ENCODE measurements at places on chromosomes 16 and 17.

DNA sequence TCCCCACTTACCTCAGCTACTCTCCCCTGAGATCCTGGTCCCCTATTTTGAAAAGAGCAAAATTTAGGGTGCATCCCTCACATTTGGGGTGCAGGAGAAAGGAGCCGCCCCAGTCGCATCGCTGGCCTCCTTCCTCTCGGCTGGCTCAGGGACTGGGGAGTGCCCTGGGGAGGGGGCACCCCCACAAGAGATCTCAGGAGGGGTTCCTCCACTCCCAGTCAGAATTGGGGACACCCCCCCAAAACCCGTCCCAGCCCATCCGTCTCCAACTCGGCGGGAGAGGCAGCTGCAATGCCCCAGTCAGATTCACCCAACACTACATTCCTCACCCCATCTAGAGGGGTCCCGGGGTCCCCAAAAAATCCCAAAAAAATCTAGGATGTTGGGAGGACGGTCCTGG is 3.5 kb upstream of the BCL6B start:
- no peak for DNase-seq

GRCh38 chr17:57612202-57613071 is 132.7 kb downstream of the CCDC182 start:
- no peak for DNase-seq

DNA sequence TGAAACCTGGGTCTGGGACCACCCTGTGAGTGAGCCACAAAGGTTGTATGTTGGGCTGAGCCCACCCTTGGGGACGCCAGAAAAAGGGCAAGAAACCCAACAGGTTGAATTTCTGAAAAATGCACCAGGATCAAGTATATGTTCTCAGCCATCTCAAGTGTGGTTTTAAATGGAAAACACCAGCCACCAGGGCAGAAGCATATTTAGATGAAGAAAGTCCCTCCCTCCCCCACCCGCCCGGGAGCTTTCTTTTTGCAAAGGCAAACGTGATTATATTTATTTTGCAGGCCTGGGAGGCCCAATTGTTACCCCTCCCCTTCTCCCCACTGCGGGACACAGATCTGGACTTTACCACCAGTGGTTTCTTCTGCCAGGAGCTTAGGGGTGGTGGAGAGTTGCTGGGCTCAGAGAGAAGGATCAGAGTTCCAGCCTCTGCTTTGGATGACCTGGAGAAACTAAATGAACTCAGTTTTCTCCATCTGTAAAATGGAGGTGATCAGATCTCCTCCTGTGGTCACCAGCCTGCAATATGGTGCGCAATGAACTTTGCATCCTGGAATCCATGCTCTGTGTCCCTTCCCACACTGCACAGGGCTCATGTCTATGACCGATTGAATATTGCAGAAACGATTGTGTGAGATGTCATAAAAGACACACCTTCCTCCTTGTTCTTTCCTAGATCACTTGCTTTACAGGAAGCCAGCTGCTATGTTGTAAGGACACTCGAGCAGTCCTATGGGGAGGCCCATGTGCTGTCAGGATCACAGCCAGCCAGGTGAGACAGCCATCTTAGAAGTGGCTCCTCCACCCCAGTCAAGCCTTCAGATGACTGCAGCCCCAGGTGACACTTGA is 21.0 kb upstream of the NGFR start:
- no peak for DNase-seq

- DNase-seq: no peak
Observed at GRCh38 chr17:32523017-32523680, 36.4 kb downstream of the CDK5R1 start.

DNA sequence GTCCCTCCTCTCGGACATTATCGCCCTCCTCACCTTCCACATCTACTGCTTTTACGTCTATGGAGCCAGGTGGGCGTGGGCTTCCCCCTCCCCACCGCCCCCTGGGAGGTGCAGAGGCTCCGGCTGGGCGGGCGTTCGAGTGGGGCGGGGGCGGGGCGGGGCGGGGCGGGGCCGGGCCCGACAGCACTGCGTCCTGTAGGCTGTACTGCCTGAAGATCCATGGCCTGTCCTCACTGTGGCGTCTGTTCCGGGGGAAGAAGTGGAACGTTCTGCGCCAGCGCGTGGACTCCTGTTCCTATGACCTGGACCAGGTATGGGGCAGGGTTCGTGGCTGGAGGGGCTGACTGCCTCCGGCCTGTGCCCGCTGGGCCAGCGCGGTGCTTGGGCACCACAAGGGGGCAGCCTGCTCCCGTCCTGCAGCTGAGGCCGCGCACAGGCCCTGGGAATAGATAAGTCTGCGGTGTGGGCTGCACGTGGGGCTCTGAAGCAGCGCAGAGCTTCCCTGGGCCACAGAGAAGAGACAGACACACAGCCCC is 9.2 kb downstream of the PIGQ start:
- DNase-seq: peak; percentile 59

GRCh38 chr16:72501739-72502593 is 330.0 kb upstream of the PMFBP1 start:
- DNase-seq: peak; percentile 77

- DNase-seq: no peak
Observed at GRCh38 chr17:44915321-44915726, at the start of gene GFAP. Gene GFAP, minus strand, starts transcription at chr17:44915500. Its CDS starts 14 bp downstream, at chr17:44915486.

DNA sequence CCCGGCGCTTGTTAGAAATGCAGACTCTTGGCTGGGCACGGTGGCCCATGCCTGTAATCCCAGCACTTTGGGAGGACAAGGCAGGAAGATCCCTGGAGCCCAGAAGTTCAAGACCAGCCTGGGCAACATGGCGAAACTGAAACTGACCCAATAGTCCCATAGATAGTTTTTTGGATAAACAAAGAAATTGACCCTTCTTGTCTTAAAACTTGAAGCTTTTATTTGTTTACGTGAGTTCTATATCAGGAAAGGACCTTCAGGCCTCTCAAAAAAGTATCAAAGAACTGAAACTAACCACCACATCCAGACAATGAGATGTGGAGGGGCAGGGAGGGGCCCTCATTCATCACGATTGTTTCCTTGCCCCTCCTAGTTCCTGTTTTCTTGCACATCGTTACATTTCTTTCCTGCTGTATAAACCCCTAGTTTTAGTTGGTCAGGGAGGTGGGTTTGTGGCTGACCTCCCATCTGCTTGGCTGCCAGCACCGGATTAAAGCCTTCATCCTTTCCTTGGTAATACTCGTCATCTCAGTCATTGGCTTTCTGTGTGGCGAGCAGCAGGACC is 29.9 kb upstream of the PRM1 start:
- DNase-seq: no peak

DNA sequence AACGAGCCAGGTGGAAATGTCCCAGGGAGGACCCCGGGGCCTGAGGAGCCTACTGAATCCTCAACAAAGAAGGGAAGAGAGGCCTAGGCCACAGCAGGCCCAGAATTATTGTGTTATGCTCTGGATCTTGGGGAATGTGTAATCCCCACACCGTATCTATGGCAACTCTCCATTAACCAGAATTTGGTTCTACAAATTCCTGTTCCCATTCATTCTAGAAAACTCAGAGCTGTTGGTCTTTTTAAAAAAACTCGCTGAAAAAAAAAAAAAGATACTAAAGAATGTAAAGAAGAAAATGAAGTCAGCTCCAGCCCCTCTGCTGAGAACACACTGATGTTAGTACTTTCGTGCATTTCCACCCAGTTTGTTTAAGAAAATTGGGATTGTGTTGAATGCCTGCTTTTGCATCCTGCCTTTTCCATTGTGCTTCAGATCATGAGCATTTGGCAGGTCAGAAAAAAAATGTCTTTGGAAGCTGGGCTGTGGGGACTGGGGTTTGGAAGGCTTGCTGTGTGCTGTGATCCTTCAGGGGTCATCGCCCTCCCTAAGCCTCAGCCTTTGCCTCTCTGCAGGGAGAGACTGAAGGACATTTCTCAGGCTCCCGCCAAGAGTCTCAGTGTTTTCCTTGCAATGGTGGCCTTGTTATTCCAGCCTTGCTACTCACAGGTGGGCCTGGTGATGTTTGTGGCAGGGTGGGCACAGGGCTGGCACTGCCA is 69.5 kb downstream of the SREBF1 start:
- peak; percentile 64 for DNase-seq

- no peak for DNase-seq
Observed at GRCh38 chr16:70752426-70752825, 48.5 kb downstream of the VAC14 start.

- peak; percentile 84 for DNase-seq
Observed at GRCh38 chr17:64694207-64694606, 32.1 kb upstream of the SMURF2 start.

- DNase-seq: peak; percentile 34
Observed at GRCh38 chr16:68948230-68948910, 105.0 kb downstream of the TANGO6 start.

DNA sequence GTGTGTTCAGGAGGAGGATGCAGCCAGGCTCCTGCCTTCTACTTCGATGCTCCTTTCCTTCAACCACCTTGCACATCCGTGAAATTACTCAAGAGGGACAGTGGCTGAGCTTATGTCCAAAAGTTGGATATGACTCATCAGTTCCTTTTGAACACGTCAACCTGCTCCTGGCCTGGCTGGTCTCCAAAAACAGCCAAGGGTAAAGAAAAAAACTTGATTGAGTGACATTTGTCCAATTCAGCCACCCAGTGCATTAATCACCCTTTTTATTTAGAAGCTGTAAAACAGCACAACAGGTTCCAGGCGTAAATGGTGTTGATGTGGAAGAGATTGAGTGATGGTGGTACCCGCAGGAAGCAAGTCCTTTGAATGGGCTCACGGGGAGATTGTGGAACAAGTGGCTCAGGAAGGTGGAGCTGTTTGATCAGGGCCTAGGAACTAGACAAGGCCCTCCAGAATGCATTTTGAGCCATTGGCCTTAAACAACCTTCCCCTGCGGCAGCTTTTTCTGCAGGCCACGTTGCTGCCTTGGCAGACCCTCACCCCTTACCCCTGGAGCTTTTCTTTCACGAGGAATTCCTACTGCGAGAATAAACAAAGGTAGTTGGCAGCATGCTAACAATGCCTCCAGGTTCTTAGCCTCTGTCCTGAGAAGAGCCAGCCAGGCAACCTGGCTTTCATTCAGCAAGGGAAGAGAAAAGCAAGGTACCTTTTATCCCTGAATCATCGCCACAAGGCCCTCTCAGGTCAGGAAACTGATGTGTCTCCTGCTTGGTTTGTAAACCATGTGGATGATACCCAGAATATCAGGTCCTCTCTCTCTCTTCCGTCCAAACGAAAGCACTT is 173.3 kb upstream of the CACNG5 start:
- peak; percentile 26 for DNase-seq

- peak; percentile 85 for DNase-seq
Observed at GRCh38 chr17:57945996-57946797, 9.0 kb downstream of the CUEDC1 start.

DNA sequence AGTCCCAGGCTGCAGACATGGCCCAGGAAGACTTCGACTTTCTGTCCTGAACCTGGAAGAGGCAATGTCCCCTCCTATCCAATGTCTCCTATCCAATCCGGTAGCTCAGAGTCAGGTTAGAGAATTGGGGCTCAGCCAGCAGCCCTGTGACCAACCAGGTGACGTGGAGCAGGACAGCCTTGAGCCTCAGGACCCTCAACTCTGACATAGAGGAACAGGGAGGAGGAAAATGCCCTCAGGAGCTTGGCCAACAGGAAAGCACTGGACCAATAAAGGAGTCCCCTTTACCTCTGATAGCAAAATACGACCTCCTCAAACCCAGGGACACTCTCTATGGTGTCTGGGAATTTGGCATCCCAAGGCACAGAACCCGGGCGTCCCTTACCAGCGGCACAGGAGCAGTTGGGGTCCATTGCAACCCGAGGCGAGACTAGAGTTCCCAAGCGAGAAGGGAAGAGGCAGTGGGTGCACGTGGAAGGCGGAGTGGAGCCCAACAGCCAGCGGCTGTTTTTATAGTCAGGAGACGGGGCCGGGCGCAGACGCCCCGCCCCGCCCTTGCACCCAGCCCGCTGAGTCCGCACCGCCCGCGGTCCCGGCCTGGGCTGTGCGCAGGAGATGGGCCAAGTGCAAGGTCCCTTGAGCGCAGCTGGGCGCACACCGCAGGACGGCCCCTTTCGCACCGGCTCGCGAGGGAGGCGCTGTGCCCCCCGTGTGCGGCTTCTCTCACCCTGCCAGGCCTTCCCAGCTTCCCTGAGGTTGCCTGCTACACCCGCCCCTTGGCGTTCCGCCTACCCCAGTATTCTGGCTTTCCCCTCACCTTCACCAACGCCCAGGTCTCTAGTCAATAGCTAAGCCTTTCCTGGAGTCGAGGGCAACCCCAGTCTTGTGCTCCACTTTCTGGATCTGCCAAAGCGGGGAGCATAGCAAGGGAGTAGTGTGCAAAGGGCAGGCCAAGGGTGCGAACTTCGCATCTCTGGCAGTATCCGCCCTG is at the start of gene MT1G:
TSS of gene MT1G (minus strand) at position 485 of the 991 bp plus-strand sequence. CDS start at position 413, 72 bp downstream.
- peak; percentile 55 for DNase-seq

- DNase-seq: no peak
Observed at GRCh38 chr17:65511316-65511715, 50.1 kb downstream of the AXIN2 start.

DNA sequence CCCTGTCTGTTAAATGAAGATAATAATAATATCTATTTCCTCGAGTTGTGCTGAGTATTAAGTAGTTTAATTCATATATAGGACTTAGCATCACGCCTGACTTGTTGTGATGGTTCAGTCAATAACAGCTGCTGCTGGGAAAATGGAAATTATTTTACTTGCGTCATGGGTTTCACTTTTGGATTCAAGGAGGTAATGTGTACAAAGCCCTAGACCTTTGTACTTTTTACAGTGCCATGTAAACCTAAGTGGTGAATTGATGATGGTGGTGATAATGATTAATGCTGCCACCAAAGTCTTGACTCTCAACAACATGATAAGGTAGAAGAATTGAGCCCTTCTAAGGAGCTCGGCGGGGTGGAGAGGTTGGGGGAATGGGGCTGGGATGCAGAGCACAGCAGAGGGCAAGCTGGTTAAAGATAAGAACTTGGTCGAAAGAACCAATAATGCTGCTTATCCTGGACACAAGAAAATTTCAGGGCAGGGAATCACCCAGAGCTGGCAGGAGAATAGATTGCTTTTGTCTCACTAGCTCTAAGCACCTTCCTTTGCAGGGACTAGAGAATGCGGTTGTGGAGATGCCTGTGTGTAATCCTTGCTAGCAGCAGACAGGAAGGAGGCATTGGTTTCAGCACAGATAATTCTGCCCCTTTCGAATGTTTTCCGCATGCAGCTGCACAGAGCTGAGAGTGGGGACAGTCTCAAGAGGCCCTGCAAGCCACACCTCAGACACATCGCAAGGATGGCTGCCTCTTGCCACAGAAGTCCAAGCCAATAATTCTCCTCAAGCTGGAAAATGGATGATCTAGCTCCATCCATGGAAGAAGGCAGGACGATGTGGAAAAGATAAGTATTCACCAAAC is 187.1 kb downstream of the TMEM114 start:
- DNase-seq: no peak

DNA sequence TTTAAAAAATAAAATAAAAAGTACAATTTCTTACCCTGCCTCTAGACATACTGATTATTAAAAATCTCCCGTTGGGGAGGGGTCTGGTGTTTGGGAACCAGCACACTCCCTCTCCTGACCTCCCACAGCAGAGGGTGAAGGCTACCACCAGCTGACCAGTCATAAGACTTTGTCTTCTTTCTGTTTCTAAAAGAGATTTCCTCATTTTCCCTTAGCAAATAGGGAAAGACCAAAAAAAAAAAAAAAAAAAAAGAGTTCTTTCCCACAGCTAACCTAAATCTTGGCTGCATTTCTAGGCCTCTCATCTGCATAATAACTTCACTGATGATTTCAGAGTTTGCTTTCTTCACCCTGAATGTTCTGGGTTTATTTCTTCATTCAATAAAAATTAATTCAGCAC is 30.3 kb downstream of the CDK5RAP3 start:
- no peak for DNase-seq
